ENCODE measurements at places on chromosomes 5 and 9.
A peak's percentile ranks its signal among the peaks of the same experiment; 100 is the strongest.

- no peak for DNase-seq
Measured at GRCh38 chr5:126235628-126236027, 187.6 kb upstream of the GRAMD2B start.

DNA sequence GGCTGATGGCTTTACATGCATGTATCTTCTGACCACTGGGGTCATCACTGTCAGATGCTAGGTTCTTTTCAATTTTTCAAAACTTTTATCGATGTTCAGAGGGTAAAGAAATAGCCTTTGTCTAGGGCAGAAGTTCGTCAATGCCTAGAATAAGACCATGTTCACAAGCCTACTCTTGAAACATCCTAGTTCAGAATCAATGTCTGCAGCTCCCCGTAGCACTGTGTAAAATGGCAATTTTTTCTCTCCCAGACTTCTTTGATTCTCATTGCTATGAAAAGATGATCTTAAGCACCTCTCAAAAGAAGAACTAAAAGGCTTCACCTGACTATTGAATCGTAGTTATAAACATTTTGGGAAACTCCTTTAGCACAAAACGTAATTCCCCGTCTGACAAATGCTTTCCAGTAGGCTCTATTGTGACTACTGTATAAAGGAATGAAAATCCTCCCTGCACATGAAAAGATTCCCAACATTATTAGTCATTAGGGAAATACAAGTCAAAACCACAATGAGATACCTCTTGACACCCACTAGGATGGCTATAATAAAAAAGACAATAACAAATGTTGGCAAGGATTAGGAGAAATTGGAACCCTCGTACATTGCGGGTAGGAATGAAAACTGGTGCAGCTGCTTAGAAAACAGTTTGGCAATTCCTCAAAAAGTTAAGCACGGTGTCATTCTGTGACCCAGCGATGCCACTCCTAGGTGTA is 263.5 kb downstream of the ARHGAP26 start:
- DNase-seq: peak; percentile 43

DNA sequence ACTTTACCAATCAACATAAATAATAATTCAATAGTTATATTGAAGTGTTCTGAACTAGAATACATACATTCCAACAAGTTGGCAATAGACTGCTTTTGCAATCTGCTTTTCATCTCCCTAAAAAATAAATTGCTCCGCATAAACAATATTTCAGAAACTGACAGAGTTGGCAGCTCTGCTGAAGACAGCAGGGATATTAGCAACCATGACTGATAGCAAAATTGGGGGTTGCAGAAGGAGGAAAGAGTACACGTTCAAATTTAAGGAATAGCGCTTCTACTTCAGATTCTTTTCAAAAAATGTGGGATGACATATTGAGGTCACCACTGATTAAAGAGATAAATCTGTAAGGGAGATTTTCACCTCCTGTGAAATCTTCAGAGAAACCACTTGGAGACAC is 521.2 kb downstream of the DTWD2 start:
- DNase-seq: no peak

DNA sequence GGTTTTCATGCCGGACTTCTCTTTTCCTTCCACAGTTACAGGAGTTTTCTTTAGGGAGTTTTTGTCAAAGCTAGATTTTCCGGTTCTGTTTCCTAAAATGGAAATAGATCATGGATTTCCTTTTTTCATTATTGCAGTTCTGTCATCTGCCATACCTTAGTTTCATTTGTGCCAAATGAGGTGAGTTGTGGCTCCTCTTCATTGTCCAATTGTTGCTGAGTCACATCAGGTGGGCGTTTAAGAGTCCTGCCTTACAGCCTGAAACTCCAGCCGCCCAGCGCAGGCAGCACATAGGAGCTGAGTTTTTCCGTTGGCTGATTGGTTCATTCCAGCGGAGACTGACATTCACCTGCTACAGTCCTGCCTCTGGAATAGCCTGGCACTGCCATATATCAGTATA is 14.1 kb downstream of the SLC25A25 start:
- no peak for DNase-seq

- no peak for DNase-seq
Measured at GRCh38 chr5:146337264-146337904, 1.3 kb upstream of the POU4F3 start.

DNA sequence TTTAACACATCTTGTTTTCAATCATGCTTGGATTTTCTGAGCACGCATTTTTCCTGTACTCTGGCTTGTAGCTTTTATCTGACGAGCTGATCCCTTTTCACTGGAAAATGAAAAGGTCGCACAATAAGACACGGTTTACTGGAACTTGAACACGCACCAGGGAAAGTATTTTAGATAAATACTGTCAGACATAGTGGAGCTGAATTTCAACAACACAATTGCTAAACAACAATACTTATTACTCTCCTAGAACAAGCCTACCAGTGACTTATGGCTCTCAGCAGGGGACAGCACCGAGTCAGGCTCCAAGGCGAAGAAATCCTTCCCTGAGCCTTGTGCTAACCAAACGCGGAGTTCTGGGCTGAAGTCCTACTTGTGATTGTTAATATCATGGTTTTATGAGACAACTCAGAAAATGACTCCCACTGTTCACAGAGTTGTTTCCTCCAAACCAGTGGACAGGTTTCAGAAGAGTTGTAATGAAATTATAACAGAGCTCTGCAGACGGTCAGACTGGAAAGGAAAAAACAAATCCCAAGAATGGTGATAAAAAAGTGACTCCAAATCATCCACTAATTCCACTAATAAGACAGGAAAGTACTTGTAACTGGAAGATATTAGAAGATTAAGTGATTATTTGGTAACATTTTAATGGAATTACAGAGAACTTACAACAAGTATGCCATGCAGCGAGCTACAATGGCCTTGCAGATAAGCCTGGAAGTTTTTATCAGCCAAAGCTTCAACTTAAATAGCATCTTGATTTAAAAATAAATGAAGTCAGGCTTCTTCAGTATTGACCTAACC is 359.6 kb downstream of the EBF1 start:
- DNase-seq: no peak

GRCh38 chr9:131986089-131986488 is 93.6 kb downstream of the MED27 start:
- no peak for DNase-seq

DNA sequence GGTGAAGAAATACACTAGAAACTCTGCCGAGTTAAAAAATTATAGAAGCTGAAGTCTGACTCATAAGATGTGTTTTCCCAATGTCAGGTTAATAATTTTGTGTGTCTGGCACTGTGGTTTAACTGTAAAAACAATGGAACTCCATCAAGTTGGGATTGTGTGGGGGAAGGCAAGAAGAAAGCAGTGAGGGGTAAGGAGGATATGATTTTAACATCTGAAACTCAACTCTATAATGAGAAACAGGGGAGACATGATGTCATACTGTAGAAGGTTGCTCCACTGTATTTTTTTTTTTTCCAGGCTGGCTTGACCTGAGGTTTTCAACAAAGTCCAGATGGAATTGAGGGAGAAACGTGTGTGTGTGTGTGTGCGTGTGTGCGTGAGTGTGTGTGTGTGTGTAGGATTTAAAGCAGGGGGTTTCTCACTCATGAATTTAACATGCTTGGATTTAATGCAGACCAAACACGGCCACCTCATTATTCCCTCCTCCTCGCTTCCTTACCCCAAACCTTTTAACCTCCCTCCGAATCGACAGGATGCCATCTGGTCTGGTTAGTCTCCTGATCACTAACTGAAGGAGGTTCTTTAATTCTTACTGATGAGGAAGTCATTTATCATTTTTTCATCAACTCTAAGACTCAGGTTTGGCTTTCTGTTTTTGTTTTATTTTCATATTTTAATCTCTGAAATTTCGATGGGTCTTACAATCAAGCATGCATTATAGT is 140.2 kb upstream of the LPAR1 start:
- DNase-seq: no peak

GRCh38 chr9:97991818-97992217 is 8.7 kb downstream of the ANP32B start:
- no peak for DNase-seq

- no peak for DNase-seq
Measured at GRCh38 chr9:89822996-89823395, 218.2 kb downstream of the GADD45G start.

- DNase-seq: no peak
Measured at GRCh38 chr5:150559088-150559487, 51.2 kb downstream of the NDST1 start.

DNA sequence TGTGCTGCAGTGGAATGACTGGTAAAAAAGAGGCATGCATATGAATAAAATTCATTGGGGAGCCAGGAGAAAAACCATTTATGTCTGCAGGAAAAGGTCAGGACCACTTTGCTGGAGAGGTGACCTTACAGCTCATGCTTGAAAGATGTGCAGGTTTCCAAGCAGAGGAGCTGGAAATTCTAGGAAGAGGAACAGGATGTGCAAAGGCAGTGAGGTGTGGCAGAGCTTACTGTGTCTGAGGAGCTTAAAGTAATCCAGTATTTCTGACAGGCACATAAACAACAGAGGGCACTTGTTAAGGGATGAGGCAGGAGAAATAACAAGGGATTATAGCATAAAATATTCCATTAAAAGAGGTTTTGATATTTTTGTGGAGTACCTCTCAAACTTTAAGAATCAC is 203.2 kb downstream of the CD180 start:
- no peak for DNase-seq

- no peak for DNase-seq
Measured at GRCh38 chr9:18747595-18747994, 273.6 kb downstream of the ADAMTSL1 start.

DNA sequence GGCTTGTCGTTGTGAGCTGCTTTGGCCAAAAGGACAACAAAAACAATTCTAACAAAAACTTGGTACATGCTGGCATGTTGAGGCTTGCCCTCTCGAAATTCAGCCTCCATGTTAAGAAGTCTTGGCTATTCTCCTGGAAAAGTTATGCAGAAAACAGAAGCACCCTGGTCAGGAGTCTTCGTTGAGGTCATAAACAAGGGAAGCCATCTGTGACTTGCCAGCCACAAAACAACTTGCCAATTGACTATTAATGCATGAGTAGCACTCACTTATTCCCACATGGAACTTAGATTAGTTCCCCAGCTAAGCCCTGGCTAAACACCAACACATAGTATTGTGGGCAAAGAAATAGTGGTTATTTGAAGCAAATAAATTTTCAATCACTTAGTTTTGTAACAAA is 521.0 kb upstream of the CHD1 start:
- no peak for DNase-seq

DNA sequence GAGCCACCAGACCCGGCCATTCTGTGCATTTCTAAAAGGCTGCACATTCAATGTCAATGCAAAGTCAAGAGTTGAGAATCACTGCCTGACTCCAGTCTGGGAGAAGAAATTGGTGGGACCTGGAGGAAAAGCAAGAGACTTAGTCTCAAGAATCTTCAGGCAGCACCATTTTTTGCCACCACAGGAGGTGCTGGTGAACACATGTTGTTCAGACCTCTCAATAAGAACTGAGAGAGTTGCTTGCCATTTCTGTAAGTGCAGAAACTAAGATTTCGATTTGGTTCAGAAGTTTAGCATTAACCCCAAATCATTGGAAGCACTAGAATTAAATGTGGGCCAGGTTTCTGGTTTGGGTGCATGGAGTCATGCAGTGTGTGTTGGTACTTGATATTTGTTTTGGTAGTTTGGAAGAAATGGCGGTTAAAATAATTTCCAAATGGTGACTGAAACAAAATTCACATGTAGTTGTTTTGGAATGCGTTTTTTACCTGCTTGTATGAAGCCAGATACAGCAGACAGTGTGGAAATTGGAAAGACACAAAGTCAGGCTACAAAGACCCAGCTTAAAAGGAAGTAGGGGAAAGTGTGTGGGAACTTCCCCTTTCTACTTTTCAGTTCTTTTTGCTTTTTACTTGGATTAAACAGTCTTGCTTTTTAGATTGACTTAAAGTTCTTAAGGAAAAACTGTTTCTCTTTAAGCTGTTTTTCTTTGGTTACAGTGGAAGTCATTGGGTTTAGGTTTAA is 20.4 kb downstream of the PDE8B start:
- DNase-seq: no peak

- no peak for DNase-seq
Measured at GRCh38 chr9:112404508-112404932, 24.6 kb downstream of the HSDL2 start.

- DNase-seq: no peak
Measured at GRCh38 chr5:21398511-21398910, 1410.5 kb upstream of the CDH18 start.

- no peak for DNase-seq
Measured at GRCh38 chr5:36763454-36763853, 113.1 kb upstream of the NIPBL start.

- no peak for DNase-seq
Measured at GRCh38 chr5:143889986-143890385, 78.0 kb downstream of the HMHB1 start.

GRCh38 chr5:74945561-74946165 is 79.5 kb upstream of the FAM169A start:
- no peak for DNase-seq

- DNase-seq: no peak
Measured at GRCh38 chr5:59136549-59136948, 553.7 kb downstream of the RAB3C start.

DNA sequence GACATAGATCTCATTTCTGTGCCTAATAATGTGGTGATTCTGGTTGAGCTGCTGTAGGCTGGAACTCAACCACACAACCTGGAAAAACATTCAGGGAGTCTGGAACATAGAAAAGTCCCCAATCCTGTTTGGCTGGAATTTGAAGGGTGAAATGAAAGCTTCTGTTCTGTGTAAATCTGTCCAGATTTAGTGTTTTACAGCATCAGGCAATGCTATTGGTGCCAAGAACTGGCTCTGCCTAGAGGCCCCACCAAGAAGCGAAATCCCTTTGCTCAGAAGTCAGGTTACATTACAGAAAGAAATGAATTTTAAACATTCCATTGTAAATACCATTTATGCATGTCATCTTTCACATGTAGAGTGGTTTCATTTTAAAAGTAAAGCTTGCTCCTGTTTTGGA is 56.3 kb downstream of the TMEM174 start:
- no peak for DNase-seq

- DNase-seq: peak; percentile 44
Measured at GRCh38 chr5:133967698-133968203, 674 bp downstream of the C5orf15 start.

GRCh38 chr9:104319198-104319597 is 184.9 kb upstream of the OR13F1 start:
- DNase-seq: no peak

- no peak for DNase-seq
Measured at GRCh38 chr5:133006653-133007052, 19.7 kb downstream of the ZCCHC10 start.

DNA sequence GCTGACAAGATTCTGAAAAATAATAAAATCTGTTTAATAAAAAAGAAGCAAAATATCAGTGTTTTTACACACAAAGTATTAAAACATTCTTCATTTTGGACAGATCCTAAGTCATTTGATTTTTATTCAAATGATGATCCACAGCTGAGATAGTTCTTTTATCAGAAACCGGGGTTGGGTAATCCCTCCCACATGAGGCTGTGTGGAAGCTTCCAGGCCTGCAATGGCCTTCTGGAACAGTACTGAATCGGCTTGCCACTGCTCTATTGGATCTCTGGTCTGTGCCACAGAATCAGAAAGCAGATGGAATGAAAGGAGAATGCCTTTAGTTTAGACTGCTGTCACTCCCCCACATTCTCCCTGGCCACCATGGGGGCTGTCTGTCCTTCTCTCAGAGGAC is 6.1 kb upstream of the C5orf58 start:
- DNase-seq: no peak

Measured in SW 1271 (cell line).